HepG2 (cell line): ENCODE measurements at places on chromosomes 5 and 9. TPM values are rescaled to one million over a fixed set of nuclear protein-coding genes. Genes with fewer than 3 reads are reported as not detected.

NANS gene
- polyA plus RNA-seq: 80.9 and 86.9 TPM in 2 replicates

UGT3A2 gene
- not detected in 2 replicates for polyA plus RNA-seq

SHLD3 gene
- polyA plus RNA-seq: 3.2 and 3.6 TPM in 2 replicates

CYSRT1 gene
- 1.5 and 1.7 TPM in 2 replicates for polyA plus RNA-seq

CHMP5 gene
- 36.1 and 46.0 TPM in 2 replicates for polyA plus RNA-seq
